Mesothelial cell of epicardium (in vitro differentiated cells): ENCODE measurements at places on chromosomes 5 and 9.

DNA sequence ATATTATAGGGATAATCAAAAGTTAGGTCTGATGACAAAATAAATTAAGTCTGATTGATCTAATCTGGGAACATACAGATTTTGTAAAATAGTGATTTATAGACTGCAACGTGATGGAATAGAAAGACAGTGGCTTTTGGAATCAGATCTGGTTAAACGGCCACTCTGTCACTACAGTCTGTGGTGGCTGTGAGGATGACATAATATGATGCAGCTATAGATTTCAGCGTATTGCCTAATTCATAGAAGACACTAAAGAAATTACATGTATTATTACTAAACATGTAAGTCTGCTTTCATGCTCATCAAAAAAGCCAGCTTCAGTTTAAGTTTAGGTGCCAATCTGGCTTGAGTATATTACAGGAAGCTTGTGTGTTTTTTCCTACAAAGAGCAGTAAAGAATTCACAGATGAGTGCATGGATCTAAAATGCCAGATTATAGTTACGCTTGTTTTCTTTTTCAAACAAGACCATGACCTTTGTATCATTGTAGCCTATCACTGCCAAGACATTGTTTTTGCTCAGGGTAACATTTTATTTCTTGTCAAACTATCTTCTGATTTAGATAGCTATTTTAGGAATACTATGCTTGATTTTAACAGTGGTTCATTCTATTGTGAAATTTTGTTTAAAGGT, 25.7 kb downstream of the CPEB4 start:
- DNase-seq: no peak
- no peak overlapping the region for H3K27ac ChIP-seq
- H3K27me3 ChIP-seq: no peaks in the 10 kb centered on the region
- peaks cover 9% of the 10 kb centered on the region for H3K4me1 ChIP-seq

- no peaks in the 10 kb centered on the region for H3K36me3 ChIP-seq
- H3K27ac ChIP-seq: no peak overlapping the region
- H3K27me3 ChIP-seq: peaks cover 40% of the 10 kb centered on the region
- H3K4me3 ChIP-seq: no peak overlapping the region
- H3K4me1 ChIP-seq: no peaks in the 10 kb centered on the region
Observed at GRCh38 chr5:155628346-155628745, 614.8 kb downstream of the KIF4B start.

- H3K36me3 ChIP-seq: peaks cover 23% of the 10 kb centered on the region
- H3K27me3 ChIP-seq: no peaks in the 10 kb centered on the region
Observed at GRCh38 chr9:128636556-128637530, 19.8 kb downstream of the DYNC2I2 start.

DNA sequence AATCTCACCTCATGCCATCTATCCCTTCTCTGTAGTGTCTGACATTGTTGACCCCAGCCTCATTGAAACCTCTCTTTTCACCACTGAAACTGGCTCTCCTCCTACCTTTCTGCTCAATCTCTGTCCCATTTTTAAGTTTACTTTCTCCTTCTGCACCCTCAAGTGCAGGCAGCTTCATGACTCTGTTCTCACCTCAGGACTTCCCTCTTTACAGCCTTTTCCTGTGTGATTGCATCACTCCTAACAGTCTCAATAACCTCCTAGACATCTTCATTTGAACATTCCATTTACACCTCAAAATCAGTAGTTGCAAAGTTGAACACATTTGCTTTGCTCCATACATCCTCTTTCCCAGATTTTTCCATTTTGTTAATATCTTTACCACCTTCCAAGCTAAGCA, 172.1 kb downstream of the RASEF start:
- no peak for DNase-seq
- H3K4me1 ChIP-seq: peaks cover 3% of the 10 kb centered on the region
- no peak overlapping the region for H3K4me3 ChIP-seq
- H3K27ac ChIP-seq: no peak overlapping the region
- H3K27me3 ChIP-seq: no peaks in the 10 kb centered on the region

DNA sequence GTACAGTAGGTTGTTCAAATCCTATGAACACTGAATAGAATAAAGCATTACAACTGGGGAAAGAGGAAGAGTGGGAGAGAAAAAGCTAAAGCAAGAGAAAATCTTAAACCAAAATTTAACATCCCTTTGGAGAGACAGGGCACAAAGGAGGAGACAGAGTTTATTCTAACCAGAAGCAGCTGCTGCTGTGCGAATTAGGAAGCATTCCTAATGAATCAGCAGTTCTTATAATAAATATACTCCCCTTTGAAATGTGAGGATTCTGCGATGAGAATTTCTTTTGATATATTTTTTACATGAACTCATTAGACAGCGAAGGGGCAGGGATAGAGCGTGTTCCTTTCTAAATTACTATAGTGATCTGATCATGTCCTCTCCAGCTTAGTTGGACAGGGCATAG, 233.4 kb downstream of the DENND1A start:
- H3K4me1 ChIP-seq: peaks cover 3% of the 10 kb centered on the region
- DNase-seq: no peak
- H3K36me3 ChIP-seq: peaks cover 7% of the 10 kb centered on the region
- H3K27ac ChIP-seq: no peak overlapping the region
- no peak overlapping the region for H3K4me3 ChIP-seq

DNA sequence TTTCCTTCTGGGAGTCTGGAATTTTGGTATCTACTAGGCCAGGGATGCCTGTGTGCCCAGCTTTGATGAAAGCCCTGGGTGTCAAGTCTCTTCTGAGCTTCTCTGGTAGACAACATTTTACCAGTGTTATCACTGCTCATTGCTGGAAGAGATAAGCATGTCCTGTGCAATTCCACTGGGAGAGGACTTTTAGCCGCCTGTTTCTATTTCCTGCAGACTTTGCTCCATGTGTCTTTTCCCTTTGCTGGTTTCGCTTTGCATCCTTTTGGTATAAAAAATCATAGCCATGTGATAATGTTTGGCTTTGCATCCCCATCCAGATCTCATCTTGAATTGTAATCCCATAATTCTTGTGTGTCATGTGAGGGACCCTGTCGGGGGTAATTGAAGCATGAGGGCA, 163.2 kb downstream of the SLC28A3 start:
- no peak overlapping the region for H3K4me3 ChIP-seq
- H3K36me3 ChIP-seq: no peaks in the 10 kb centered on the region
- no peaks in the 10 kb centered on the region for H3K27me3 ChIP-seq
- no peak overlapping the region for H3K27ac ChIP-seq
- peaks cover 13% of the 10 kb centered on the region for H3K4me1 ChIP-seq
- no peak for DNase-seq

DNA sequence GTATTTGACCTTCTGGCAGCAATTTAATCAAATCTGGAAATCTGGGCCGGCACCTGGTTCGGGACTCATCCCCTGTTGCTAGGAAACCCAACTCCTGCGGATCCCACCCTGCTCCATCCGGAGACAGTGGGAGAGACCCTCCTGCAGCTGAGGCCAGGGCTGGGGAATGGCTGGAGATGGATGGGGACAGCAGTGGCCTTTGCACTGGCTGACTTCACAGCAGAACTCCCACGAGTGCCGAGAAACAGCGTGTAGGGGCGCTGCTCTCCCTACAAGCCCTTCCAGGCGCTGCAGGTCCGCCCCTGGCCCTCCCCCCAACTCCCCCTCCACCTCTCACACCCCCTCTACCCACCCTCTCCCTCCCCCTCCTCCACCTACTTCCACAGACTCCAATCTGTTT, 105.8 kb upstream of the PPP1R26 start:
- peaks cover 6% of the 10 kb centered on the region for H3K4me1 ChIP-seq
- H3K27ac ChIP-seq: no peak overlapping the region
- peaks cover 22% of the 10 kb centered on the region for H3K27me3 ChIP-seq
- no peaks in the 10 kb centered on the region for H3K36me3 ChIP-seq
- H3K4me3 ChIP-seq: no peak overlapping the region
- DNase-seq: no peak

- H3K36me3 ChIP-seq: peaks cover 16% of the 10 kb centered on the region
- peaks cover 17% of the 10 kb centered on the region for H3K4me1 ChIP-seq
- H3K4me3 ChIP-seq: no peak overlapping the region
- H3K27me3 ChIP-seq: no peaks in the 10 kb centered on the region
- no peak overlapping the region for H3K27ac ChIP-seq
Observed at GRCh38 chr9:116589392-116590354, 97.4 kb upstream of the TRIM32 start.

DNA sequence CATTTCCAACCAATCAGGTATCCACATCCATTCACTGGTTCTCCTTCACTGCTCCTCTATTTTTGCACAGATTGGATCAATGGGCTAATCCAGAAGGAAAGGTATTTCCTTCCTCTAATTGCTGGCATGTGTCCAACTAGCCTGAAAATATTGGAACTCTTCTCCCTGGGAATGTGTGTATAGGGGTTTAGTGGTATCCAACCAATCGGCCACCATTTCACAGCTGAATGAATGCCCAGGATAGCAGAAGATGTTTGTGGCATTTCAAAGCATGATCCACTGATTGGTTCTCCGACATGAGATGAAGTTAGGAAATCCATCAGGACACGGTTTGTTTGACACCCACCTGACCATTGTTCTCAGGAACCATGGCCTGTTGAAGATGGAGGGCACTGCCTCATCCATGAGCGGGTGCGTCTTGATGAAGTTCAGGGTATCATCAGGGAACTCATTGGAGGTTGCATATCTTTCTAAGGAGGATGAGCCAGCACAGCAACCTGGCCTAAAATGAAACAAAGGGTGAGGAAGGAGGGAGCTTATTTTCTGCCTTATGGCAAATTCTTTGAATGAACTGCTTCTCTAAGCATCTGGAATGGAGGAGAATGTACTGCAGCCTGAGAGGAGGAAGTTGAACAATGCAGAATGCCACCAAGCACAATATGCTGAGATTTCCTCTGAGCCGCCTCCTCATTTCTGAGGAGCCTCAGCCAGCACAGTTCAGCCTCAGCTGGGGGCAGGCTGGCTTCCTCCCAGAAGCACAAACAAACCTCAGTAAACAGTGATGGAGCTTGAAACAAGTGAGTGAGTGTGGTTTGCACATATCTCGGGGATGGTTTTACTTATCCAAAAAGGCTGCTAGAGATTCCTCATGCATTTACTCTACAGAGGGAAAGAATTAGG, 94.6 kb downstream of the SEMA6A start:
- H3K4me1 ChIP-seq: peaks cover 5% of the 10 kb centered on the region
- H3K36me3 ChIP-seq: peaks cover 78% of the 10 kb centered on the region
- peak overlapping the region; percentile 29 for H3K27ac ChIP-seq
- H3K27me3 ChIP-seq: no peaks in the 10 kb centered on the region
- DNase-seq: no peak
- no peak overlapping the region for H3K4me3 ChIP-seq

GRCh38 chr5:172071309-172071875, 65.0 kb upstream of the FBXW11 start:
- H3K4me3 ChIP-seq: no peak overlapping the region
- H3K36me3 ChIP-seq: peaks cover 3% of the 10 kb centered on the region
- no peak overlapping the region for H3K27ac ChIP-seq
- no peaks in the 10 kb centered on the region for H3K4me1 ChIP-seq
- no peaks in the 10 kb centered on the region for H3K27me3 ChIP-seq

DNA sequence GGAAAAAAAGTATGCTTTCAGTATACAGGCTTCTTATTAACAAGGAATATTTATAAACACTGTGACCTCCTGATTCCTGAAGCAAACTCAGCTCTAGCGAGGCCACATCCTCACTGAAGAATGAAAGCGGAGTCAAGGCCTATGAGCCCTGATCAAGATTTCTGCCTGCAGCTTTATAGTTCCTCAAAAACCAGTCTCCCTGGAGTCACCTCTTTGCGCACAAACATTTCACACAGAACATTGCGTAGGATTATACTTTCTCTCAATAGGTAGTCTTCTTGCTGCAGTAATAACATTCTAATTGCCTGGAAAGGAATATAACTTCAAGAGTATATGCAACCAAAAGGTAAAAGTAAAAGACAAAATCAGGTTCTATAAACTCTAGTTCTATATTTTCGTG, 62.9 kb downstream of the SLC24A2 start:
- H3K4me1 ChIP-seq: no peaks in the 10 kb centered on the region
- no peak for DNase-seq
- no peak overlapping the region for H3K4me3 ChIP-seq

- H3K4me1 ChIP-seq: peaks cover 7% of the 10 kb centered on the region
- no peaks in the 10 kb centered on the region for H3K36me3 ChIP-seq
- H3K27ac ChIP-seq: no peak overlapping the region
- H3K4me3 ChIP-seq: no peak overlapping the region
- DNase-seq: peak; percentile 33
Observed at GRCh38 chr9:135332979-135333748, 146.4 kb upstream of the PPP1R26 start.

DNA sequence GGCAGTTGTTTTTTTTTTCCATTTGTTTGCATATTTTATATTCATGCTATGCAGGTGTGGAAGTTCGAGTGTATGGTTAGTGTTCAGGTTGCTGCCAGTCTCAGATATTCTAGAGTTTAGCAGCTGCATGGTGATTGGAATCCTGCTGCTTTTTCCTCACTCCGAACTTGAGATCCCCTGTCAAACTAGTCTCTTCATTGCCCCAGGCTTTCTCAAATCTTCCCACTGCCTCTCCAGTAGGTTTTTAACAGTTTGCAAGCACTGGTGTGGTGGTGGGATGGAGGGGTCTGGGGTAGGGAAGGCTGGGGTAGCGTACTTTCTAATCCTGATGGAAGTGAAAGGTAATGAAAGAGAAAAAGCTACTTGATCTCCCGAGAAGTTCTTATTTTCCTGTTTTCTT, 112.9 kb downstream of the CHSY3 start:
- H3K27ac ChIP-seq: no peak overlapping the region
- H3K4me3 ChIP-seq: no peak overlapping the region
- H3K36me3 ChIP-seq: no peaks in the 10 kb centered on the region
- no peaks in the 10 kb centered on the region for H3K4me1 ChIP-seq
- no peak for DNase-seq

GRCh38 chr5:142670804-142671203, 15.1 kb downstream of the FGF1 start:
- no peak overlapping the region for H3K4me3 ChIP-seq
- no peak for DNase-seq
- no peaks in the 10 kb centered on the region for H3K36me3 ChIP-seq
- H3K27ac ChIP-seq: no peak overlapping the region
- peaks cover 5% of the 10 kb centered on the region for H3K4me1 ChIP-seq

DNA sequence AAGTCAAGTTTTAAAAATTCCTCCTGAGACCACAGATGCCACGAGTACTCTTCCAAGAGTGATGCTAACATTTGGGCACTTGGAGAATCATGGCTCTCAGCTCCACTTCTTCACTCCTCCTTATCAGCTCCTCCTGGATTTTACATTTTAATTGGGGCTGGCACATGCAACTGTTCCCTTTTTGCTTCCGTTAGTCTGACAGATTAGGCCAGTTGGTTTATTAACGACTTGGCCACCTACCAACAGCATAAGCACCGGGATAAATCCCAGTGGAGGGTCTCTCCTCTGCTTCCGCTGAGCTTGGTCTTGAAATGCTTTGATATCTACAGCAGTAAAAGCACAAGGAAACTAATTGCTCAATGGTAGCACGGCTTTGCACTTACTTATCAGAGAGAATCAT, 134.6 kb upstream of the RASEF start:
- peaks cover 2% of the 10 kb centered on the region for H3K4me1 ChIP-seq
- H3K36me3 ChIP-seq: no peaks in the 10 kb centered on the region
- no peak for DNase-seq
- H3K27ac ChIP-seq: no peak overlapping the region

GRCh38 chr5:146548781-146549449, 32.9 kb upstream of the GPR151 start:
- H3K36me3 ChIP-seq: no peaks in the 10 kb centered on the region
- no peak overlapping the region for H3K4me3 ChIP-seq
- DNase-seq: no peak

DNA sequence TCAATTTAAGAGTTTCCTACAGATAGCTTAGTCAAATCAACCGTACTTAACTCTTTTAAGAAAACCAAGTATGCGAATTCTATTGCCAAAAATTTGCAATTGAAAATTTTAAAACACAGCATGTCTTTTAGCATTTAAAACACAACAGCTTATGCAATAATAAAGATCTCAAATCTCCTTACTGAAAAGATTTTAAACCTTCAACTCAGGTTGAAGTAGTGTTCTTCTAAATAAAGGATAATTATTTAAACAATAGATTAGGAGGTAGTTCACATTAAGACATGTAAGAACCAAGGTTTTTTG, 5.5 kb downstream of the NR3C1 start:
- peaks cover 59% of the 10 kb centered on the region for H3K4me1 ChIP-seq
- peak overlapping the region; percentile 73 for H3K4me3 ChIP-seq
- no peak overlapping the region for H3K27ac ChIP-seq
- DNase-seq: no peak
